T-helper 17 cell (primary cell): ENCODE measurements at places on chromosomes 2 and 18. TPM values are rescaled to one million over a fixed set of nuclear protein-coding genes. Genes with fewer than 3 reads are reported as not detected.
A peak's percentile ranks its signal among the peaks of the same experiment; 100 is the strongest.

LRP2 gene
- not detected for total RNA-seq

DNA sequence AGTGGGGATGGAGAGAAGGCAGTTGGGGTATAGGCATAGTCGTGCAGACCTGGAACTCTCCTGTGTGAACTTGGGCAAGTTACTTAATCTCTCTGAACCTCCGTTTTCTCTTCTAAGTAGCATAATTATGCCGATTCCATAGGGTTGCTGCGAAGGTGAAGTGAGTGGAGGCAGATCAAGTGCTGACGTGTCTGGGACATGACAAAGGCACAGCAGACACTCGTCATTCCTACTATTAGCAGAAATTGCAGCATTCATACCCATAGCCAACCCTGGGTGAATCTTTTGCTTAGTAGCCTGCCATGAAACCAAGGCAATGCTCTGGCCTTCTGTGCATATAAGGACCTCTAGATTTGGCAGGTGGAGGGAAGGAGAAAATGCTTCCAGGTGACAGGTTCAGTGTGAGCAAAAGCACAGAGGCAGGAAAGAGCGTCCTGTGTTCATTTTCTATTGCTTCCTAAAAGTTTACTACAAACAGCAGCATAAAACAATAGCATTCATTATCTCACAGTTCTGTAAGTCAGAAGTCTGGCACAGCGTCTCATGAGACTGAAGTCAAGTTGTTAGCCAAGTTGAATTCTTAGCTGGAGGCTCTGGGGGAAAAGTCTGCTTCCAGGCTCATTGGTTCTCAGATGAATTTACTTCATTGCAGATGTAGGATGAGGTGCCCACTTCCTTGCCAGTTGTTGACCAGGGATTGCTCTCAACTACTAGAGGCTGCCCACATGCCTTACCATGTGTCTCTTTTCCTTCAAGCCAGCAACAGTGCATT is 77.8 kb downstream of the CTIF start:
- no peaks in the 10 kb centered on the region for H3K27me3 ChIP-seq
- no peaks in the 10 kb centered on the region for H3K36me3 ChIP-seq
- no peak for DNase-seq
- H3K4me3 ChIP-seq = no peak overlapping the region
- H3K4me1 ChIP-seq = peaks cover 10% of the 10 kb centered on the region

- H3K27ac ChIP-seq = no peak overlapping the region
- no peak overlapping the region for H3K4me3 ChIP-seq
- no peaks in the 10 kb centered on the region for H3K36me3 ChIP-seq
- no peak for DNase-seq
- no peaks in the 10 kb centered on the region for H3K27me3 ChIP-seq
- H3K4me1 ChIP-seq = no peaks in the 10 kb centered on the region
Measured at GRCh38 chr2:103859238-103859637, 994.7 kb upstream of the POU3F3 start.

- H3K27me3 ChIP-seq = no peaks in the 10 kb centered on the region
- no peak for DNase-seq
- peaks cover 26% of the 10 kb centered on the region for H3K4me1 ChIP-seq
- H3K27ac ChIP-seq = no peak overlapping the region
- no peaks in the 10 kb centered on the region for H3K36me3 ChIP-seq
Measured at GRCh38 chr2:238064376-238064775, 3.6 kb downstream of the SCLY start.

- H3K27me3 ChIP-seq = peaks cover 50% of the 10 kb centered on the region
- peaks cover 3% of the 10 kb centered on the region for H3K36me3 ChIP-seq
- H3K27ac ChIP-seq = no peak overlapping the region
- DNase-seq = no peak
Measured at GRCh38 chr2:127226520-127227263, 6.6 kb upstream of the CYP27C1 start.

DNA sequence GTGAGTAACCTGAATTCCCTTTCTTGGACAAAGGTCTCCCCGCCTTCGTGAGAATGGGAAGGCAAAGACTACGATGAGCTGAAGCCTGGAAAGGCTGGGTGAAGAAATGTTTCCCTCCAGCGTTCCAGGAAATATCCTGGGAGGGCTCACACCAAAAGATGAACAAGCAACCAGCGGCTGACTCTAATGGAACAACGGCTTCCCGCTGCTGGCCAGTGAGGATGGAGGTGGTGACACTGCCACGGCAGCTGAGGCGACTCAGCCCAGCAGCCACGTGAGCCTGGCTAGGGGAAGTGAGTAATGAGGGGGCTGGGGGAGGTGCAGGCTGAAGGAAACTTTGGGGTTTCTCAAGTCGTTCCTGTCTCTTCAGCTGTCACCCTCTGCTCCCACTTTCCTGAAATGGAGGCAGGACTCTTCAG is 105.0 kb upstream of the SMAD7 start:
- no peak overlapping the region for H3K4me3 ChIP-seq
- no peaks in the 10 kb centered on the region for H3K36me3 ChIP-seq
- H3K27me3 ChIP-seq = no peaks in the 10 kb centered on the region

CCDC121 gene
- 1.3 TPM for total RNA-seq

GRCh38 chr2:160730296-160730995 is 236.8 kb upstream of the RBMS1 start:
- peaks cover 7% of the 10 kb centered on the region for H3K36me3 ChIP-seq
- peaks cover 5% of the 10 kb centered on the region for H3K27me3 ChIP-seq
- H3K4me1 ChIP-seq = no peaks in the 10 kb centered on the region
- no peak overlapping the region for H3K4me3 ChIP-seq
- no peak overlapping the region for H3K27ac ChIP-seq

OTOF gene
- 0.50 TPM for total RNA-seq

GRCh38 chr2:226387499-226387942 is 412.1 kb downstream of the IRS1 start:
- H3K27me3 ChIP-seq = no peaks in the 10 kb centered on the region
- H3K27ac ChIP-seq = no peak overlapping the region
- no peak for DNase-seq
- no peaks in the 10 kb centered on the region for H3K4me1 ChIP-seq
- no peak overlapping the region for H3K4me3 ChIP-seq

CGREF1 gene
- total RNA-seq = not detected

DNA sequence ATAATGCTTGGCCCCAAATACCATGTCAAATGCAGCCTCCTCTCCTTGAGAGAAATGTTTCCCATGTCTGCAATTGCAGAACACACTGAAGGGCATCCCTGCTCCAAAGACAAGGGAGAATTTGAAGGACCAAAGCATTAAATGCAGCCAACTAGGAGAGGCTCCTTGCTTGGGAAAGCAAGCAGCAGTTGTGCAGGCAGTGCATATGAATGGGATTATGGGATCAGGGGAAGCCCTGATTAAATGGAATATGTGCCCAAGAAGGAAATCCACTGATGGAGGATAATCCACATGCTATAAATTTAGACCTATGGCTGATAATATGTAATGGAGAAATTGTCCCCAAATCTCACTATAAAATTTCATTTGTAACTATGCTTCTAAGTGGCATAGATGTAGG is 116.1 kb downstream of the NCKAP5 start:
- H3K27ac ChIP-seq = no peak overlapping the region
- H3K4me3 ChIP-seq = no peak overlapping the region
- H3K36me3 ChIP-seq = no peaks in the 10 kb centered on the region
- DNase-seq = no peak
- H3K4me1 ChIP-seq = no peaks in the 10 kb centered on the region

DTNB gene
- total RNA-seq = 36.3 TPM

GRCh38 chr2:186641132-186641806 is 51.4 kb downstream of the ITGAV start:
- peaks cover 13% of the 10 kb centered on the region for H3K36me3 ChIP-seq
- H3K27ac ChIP-seq = no peak overlapping the region
- H3K4me3 ChIP-seq = no peak overlapping the region
- H3K4me1 ChIP-seq = peaks cover 10% of the 10 kb centered on the region
- DNase-seq = no peak

TUBA4B gene
- not detected for total RNA-seq

IGFBP5 gene
- not detected for total RNA-seq

DNA sequence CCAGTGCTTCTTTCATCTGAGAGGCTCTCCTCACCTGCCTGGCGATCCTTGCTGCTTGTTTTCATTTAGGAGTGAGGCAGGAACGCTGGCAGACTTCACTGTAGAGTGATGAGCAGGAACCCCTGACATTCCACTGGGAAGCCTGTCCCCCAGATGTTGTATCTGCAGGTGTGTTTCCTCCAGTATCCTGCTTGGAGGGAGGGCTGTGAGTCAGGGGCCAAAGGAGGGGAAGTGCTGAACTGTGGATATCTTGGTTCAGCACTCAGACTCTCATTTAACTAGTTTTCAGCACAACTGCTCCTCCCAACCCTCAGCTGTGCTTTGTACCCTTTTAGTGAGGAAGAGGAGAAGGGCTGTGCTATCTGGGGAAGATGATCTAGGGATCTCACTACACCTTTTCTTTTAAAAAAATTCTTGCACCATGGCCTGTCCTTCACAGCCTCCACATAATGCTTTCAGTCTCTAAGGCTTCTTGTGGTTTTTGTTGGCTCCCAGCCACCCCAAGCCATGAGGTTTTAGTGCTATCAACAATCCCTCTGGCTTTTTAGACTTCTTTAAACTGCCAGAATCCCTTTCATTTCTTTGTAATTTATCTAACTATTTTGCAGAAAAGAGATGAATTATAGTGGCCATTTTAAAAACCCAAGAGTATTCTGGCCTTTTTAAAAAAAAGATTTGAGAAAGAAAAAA is 11.2 kb downstream of the ANKAR start:
- peaks cover 30% of the 10 kb centered on the region for H3K4me1 ChIP-seq
- H3K27me3 ChIP-seq = no peaks in the 10 kb centered on the region
- H3K36me3 ChIP-seq = peaks cover 2% of the 10 kb centered on the region
- no peak for DNase-seq
- H3K4me3 ChIP-seq = no peak overlapping the region

SLC39A6 gene
- 14.4 TPM for total RNA-seq

HOXD13 gene
- total RNA-seq = not detected

- H3K4me1 ChIP-seq = peaks cover 16% of the 10 kb centered on the region
- H3K36me3 ChIP-seq = peaks cover 7% of the 10 kb centered on the region
- DNase-seq = no peak
- peak overlapping the region; percentile 21 for H3K27ac ChIP-seq
Measured at GRCh38 chr18:3584897-3585460, 135.0 kb downstream of the TGIF1 start.

GRCh38 chr2:196380575-196380974 is 209.2 kb upstream of the STK17B start:
- no peaks in the 10 kb centered on the region for H3K36me3 ChIP-seq
- DNase-seq = no peak
- H3K4me1 ChIP-seq = peaks cover under 1% of the 10 kb centered on the region
- H3K4me3 ChIP-seq = no peak overlapping the region

DNA sequence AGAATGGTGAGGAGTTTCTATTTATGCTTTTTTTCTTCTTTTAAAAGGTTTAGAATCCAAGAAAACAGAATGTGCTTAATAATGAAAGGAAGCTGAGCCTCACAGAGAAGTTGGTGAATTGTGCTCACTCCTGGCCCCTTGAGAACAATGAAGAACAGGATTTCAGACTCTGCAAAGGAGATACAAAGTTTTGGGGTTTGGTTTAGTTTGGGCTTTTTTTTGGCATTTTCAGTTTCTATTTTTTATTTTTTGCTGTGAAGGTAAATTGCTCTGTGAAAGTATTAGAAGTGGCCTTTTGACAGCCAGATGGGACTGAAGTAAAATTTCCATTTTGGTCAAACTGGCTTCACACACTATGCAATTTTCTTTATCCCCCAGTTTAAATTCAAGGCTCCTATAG is 247.3 kb upstream of the GYPC start:
- DNase-seq = no peak
- peaks cover 5% of the 10 kb centered on the region for H3K4me1 ChIP-seq
- H3K36me3 ChIP-seq = peaks cover 2% of the 10 kb centered on the region
- H3K27ac ChIP-seq = no peak overlapping the region
- peaks cover 16% of the 10 kb centered on the region for H3K27me3 ChIP-seq

DNA sequence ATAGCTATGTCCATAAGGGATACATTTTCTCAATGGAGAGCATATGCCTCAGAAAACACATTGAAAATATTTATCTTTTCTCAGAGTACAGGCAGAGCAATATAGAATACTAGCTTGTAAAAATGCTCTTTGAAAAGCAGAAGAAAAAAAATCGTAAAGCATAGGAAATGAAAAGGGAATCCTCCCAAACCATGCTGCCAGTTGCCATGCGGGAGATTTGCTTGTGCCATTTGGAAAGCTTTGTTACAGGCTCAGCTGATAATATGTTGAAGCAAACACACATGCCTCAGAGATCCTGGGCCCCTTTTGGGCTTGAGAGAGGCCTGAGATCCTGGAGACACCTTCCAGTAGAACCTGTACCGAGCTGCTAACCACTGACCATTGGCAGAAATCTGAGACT is 697.1 kb downstream of the BCL11A start:
- no peaks in the 10 kb centered on the region for H3K4me1 ChIP-seq
- no peak overlapping the region for H3K27ac ChIP-seq
- H3K4me3 ChIP-seq = no peak overlapping the region

- no peaks in the 10 kb centered on the region for H3K36me3 ChIP-seq
- no peak overlapping the region for H3K4me3 ChIP-seq
- no peaks in the 10 kb centered on the region for H3K27me3 ChIP-seq
- no peak for DNase-seq
- H3K4me1 ChIP-seq = no peaks in the 10 kb centered on the region
Measured at GRCh38 chr2:188664416-188664815, 309.8 kb upstream of the COL3A1 start.

DNA sequence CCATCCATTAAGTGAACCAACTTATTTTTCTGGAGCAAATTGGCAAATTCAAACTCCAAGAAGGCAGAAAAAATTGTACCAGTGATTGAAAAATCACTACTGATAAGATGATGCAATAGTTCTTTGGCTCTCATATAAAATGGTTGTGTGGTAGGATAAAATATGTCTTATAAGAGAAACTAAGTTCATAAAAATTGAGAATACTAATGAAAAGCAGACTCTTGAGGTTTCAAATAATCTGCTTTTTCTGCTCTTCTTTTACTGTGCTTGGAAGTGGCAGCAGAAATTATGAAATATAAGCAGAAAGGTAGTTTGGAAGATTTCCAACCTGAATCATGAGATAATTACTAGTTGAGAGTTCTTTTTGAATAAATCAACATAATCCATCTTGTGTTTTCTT is 61.9 kb downstream of the PPP1R1C start:
- no peak overlapping the region for H3K4me3 ChIP-seq
- H3K4me1 ChIP-seq = no peaks in the 10 kb centered on the region
- H3K27me3 ChIP-seq = peaks cover 7% of the 10 kb centered on the region
- no peak overlapping the region for H3K27ac ChIP-seq
- no peak for DNase-seq

ANKRD44 gene
- total RNA-seq = 232 TPM

GRCh38 chr2:27907547-27907946 is 17.0 kb downstream of the BABAM2 start:
- peaks cover 23% of the 10 kb centered on the region for H3K4me1 ChIP-seq
- no peaks in the 10 kb centered on the region for H3K27me3 ChIP-seq
- no peak for DNase-seq
- peaks cover 6% of the 10 kb centered on the region for H3K36me3 ChIP-seq
- H3K4me3 ChIP-seq = no peak overlapping the region
